ENCODE measurements at places on chromosomes 1 and 21.
A peak's percentile ranks its signal among the peaks of the same experiment; 100 is the strongest.

GRCh38 chr1:91374086-91374485 is 30.6 kb downstream of the HFM1 start:
- no peak for DNase-seq

GRCh38 chr1:93143136-93143535 is 37.1 kb downstream of the TMED5 start:
- DNase-seq = no peak

DNA sequence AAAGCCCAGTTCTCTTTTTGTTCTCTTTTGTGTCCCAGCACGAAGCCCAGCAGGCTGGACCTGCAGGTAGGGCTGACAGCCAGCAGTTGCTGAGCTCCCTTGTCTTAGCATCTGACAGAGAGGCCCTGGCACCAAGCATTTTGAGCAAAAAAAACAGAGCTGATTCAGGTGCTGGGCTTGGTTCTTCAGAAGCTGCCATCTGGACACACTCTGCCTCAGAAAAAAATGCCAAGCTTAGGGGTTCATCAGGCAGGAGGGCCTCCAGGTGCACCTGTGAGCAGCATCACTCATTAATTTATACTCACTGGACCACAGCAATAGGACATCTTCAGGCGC is 167.1 kb upstream of the PLD5 start:
- no peak for DNase-seq

GRCh38 chr1:17846341-17846740 is 91.2 kb downstream of the ACTL8 start:
- DNase-seq = no peak

DNA sequence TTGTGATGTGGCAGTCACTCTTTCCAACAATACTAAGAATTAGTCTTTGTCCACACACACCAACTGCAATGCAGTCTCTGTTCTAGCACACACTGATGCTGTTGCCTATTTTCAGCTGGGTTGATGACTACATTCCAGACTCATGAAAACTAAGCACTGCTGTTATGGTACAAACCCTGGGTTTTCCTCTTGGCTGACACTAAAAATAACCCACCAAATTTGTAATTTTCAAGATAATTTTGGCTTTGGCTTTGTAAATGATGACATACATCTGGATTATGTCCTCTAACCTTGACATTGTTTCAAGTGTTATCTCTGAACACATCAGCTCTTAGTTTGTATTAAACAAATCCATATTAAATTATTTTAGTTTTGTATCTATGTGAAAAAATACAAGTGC is 444.8 kb downstream of the PTPRC start:
- no peak for DNase-seq

- DNase-seq = no peak
Measured at GRCh38 chr1:231855361-231855760, 228.8 kb downstream of the DISC1 start.

DNA sequence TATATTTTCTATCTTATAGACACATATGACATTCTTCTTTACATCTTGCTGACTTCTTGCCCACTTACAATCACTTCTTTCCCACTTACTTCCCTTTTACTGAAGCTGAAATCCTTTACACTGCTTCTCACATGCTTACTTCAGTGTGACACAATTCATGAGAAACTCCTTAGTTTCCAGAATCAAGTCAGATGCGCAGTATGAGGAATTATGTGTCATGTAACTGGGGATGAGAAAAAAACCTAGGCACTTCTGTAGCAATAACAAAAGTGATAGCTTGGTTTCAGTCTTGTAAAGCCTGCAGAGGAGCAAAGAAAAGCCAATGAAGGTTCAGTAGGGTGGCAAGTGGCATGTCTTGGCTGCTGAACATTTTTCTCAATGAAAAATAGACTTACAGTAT is 566.2 kb upstream of the RGS18 start:
- no peak for DNase-seq

DNA sequence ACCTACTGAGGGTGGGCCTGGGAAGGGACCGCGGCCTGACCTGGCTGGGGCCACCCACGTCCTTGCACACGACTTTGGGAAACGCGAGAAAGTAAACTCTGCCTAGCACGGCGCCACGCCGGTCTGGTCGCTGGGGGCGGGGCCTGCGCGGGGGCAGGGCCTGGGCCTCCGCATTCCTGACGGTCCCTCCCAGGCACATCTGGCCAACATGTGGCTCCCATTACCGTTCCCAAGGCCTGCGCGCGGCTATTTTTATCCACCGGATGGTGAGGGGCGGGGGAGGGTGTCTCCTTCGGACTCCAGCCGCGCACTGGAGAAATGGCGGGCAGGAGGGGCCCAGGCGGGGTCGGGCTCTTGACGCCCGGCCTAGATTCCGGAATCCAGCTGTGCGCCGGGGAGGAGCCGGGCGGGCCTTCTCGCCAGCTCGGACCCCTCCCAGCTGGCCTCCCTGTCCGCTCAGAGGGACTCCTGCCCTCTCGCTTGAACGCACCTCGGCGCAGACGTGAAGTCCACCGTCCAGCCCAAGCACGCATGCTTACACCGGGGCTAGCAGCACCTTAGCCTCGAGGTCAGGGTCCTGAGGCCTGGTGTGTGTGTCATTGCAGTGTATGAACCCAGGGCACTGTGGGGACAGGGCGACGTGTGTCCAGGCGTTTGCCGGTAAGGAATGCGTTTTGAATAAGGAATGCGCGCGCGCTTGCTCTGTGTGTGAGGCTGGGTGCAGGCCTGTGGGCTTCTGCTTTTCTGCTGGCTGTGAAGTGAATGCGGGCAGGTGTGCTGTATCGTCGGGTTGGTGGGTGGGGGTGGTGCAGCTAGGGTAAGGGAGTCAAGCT is 2.1 kb downstream of the EVA1B start:
- no peak for DNase-seq

- DNase-seq = peak; percentile 19
Measured at GRCh38 chr1:206030714-206031113, 7.0 kb upstream of the CTSE start.

DNA sequence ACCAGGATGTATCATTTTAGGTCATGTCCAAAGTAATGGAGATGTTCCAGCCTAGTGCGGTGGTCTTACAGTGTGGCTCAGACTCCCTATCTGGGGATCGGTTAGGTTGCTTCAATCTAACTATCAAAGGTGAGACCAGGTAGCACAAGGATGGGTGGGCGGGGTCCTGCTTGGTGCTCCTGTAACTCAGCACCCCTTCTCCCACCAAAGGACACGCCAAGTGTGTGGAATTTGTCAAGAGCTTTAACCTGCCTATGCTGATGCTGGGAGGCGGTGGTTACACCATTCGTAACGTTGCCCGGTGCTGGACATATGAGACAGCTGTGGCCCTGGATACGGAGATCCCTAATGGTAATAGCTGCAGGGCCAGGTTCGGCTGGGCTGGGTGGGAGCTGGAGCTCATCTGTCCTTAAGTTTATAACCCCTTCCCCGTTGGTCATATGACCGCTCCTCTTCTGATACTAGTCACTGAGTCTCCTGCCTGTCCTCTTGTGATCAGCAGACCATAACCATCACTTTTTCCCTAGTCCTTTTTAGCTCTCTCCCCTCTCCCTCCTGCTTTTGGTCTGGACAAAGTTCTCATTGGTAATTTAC is 5.4 kb downstream of the MARCKSL1 start:
- no peak for DNase-seq

GRCh38 chr1:59004755-59005154 is 220.9 kb upstream of the JUN start:
- no peak for DNase-seq

DNA sequence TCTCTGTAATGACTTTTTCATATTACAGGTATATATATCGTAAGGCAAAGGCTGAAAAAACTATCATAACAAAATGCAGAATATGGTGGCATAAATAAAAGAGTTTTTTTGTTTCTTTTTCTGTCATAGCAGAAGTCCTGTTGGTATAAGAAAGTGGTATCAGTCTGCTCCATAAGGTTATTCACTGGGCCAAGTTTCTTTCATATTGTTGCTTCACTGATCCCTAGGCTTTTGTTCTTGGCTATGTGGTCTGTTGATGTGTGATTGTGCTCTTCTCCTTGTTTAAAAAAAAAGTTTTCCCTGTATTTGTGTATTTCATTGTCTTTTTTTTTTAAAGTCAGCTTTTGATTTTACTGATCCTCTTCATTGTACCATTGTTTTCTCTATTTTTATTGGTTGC is 26.0 kb downstream of the PTBP2 start:
- DNase-seq = no peak

DNA sequence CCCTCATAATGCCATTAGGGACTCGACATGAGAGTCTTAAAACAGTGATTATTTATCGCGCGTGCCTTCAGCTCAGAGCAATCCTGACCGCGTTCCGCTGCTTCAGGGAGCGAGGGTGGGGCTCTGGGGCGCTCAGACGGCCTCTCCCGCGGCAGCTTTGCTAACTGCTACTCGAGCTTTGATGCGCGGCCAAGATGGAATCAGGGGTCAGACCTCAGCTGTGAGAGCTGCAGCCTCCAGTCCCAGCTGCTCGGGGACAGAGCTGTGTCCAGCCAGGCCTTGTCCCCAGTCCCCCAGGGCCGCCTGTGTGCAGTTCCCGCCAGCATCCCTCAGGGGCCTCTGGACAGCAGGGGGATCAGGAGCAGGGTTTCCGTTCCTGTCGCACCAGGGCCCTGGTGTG is 104.6 kb upstream of the TTC34 start:
- no peak for DNase-seq

GRCh38 chr1:160665330-160666078 is 18.7 kb upstream of the SLAMF1 start:
- no peak for DNase-seq

DNA sequence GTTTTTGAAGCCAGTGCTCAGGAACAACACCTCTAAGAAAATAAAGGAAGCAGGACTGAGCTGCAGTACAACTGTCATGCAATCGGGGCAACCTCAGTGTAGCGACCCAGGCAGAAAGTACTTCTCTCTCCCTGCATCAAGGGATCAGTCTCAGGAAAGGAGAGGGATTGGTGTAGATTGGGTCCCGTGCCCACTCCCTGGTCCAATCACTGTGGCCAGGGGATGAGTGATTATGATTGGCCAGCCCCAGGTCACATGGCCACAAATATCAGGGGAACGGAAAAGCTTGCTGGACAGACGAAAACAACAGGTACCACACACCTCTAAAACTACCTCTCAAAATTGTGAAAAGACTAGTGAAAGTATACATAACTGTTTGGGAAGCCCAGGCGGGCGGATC is 136.2 kb upstream of the F3 start:
- DNase-seq = no peak

DNA sequence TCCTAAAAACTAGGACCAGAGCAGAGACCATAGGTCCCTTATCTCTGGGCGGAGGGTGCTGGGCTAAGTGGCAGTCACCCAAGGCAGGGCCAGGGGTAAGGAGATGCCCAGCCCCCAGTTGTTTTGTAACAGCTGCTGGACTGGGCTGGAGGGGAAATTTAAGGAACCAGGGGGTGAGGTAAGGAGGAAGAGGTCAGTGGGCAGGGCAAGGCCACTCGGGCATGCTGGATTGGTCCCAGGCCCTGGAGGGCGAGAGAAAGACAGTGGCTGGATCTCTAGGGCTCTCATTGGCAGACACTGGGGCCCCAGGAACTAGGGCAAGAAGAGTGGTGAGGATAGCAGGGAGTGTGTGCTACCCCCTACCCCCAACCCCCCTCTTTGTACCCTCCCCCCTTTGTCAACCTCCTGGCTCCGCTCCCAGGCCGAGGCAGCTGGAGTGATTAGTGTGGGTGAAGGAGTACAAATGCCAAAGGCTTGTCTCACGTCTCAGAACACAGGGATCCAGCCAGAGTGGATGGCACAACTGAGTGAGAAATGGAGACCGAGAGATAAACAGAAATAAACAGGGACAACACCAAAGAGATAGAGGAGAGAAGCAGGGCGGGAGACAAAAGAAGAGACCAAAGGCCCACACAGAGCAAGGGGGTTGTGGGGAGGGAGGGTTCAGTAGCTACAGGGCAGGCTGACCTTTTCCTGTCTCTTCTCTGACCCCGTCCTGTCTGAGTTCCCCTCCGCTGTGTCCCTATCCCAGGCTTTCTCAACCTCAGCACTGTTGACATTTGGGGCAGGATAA is 20.5 kb upstream of the THRAP3 start:
- no peak for DNase-seq

DNA sequence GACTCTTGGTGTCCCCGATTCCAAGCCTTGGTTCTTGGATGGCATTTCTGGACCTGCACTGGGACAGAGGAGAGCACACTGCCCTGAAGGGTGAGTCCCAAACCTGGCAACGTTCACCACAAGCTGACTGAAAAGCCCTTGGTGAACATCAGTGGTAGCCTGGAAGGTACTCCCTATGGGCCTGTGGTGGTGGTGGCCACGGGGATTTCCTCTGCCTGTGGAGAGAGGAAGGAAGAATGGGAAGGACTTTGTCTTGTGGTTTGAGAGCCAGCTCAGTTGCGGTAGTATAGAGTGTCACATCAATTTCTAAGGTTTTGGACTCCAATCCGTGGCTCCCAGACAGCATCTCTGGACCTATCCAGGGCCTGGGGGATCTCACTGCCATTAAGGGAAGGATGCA is 50.7 kb downstream of the DNAH14 start:
- DNase-seq = no peak

GRCh38 chr1:87939444-87939843 is 610.8 kb downstream of the LMO4 start:
- no peak for DNase-seq

- DNase-seq = no peak
Measured at GRCh38 chr1:22317231-22317919, 134.3 kb upstream of the ZBTB40 start.

DNA sequence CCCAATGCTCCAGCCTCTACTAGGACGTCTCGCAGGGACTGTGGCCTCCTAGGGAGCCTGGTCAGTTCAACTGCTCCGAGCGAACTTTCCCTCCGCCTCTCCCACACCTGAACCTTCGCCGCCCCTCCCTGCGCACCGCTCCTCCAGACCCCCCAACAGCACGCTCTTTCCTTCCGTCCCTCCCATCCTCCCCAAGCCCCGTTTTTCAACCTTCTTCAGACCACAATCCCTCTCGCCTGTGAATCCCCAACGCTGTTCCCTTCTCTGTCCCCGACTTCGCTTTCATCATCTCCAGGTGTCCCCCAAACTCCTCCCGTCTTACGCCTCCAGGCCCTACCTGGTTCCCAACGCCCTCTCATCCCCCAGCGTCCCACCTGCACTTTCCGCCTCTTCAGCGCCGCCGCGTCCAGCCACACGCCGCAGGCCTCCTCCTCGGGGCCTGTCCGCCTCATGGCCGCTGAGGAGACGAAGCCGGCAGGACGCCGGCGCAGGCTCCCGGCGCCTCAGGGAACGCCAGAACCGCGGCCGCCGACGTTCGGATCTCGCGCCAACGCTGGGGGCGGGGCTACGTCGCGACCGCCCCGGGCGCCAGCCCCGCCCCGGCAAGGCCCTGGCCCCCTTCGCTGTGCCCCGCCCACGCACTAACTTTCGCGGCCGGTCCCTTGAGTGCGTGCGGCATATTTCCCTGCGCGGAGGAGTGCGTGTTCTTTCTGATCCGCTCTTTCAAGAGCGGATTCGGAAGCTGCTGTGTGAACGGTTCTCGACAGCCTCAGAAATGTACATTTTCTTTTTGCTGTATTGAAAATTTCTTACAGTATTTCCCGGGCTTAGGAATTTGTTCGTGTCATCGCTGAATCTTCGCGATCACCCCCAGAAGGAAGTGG is at the start of gene AUNIP:
Gene AUNIP, minus strand, starts transcription at position 552 of the 884 bp plus-strand sequence. Its CDS starts 100 bp downstream, at position 452.
- DNase-seq = peak; percentile 72

- DNase-seq = no peak
Measured at GRCh38 chr21:29656504-29657239, 283.1 kb downstream of the GRIK1 start.

Measured in central memory CD8-positive, alpha-beta T cell (primary cell).